Stimulated activated CD8-positive, alpha-beta memory T cell treated with anti-CD3 and anti-CD28 coated beads, Interleukin-12 subunit alpha, Interleukin-12 subunit beta, amount 100 ng/mL, for 4 hours (primary cell): ENCODE measurements at places on chromosomes 11 and 22.

DNA sequence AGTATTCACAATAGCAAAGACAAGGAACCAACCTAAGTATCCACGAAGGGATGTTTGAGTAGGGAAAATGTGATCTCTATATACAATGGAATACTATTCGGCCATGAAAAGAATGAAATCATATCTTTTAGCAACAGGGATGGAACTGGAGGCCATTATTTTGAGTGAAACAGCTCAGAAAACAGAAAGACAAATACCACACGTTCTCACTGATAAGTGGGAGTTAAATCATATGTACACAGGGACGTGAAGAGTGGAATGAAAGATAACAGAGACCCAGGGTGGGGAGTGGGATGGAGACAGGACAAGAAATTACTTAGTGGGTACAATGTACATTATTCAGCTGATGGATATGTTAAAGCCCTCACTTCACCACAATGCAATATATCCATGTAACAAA is 1012.7 kb downstream of the TBC1D22A start:
- no peak for DNase-seq

DNA sequence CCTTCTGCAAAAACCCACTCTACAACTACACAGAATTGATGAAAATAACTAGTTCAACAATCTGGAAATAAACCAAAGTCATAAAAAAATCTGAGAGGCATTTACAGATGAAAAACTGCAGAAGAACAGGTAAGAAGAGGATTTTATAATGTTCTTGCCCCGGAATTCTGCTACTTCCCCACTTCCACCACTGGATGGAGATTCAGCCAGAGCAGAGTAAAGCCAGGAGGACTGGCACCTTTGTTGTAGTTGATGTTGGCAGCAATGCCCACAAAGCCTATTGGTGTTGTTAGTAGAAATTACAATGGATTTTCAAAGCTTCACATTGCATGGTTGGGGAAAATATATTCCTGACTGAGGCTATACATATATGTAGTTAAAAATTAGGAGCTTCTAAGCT is 640.2 kb downstream of the LRRC4C start:
- DNase-seq: no peak

DNA sequence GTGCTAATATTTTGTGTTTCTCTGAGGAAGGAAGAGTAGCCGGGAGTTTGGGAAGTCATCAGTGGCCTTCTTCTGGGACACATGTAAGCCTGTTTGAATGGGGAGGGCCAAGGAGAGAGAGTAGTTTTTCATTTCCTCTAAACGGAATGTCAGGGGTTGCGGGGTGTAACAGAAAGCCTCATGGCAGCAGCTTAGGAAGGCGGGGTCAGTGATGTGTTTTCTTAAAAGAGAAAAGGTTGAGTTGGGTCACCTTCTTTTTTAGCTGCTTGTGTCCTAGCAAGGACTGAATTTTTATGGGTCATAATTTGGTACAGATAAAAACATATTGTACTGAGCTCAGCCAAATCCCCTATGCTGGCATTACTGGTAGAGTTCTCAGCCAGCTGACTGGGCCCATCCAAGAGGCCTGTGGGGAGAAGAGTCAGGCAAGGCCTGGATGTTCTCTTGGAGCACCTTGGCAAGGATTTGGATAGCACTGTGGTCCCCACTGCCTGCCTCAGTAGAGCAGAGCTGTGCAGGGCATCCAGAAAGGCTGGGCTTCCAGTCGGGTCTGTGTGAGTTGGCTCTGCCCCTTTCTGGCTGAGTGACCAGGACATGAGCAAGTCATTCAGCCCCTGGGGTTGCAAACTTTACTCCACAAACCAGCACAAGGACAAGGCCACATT is 29.4 kb upstream of the NAV2 start:
- DNase-seq: no peak

GRCh38 chr11:102983486-102983885 is 28.0 kb upstream of the MMP13 start:
- DNase-seq: no peak

DNA sequence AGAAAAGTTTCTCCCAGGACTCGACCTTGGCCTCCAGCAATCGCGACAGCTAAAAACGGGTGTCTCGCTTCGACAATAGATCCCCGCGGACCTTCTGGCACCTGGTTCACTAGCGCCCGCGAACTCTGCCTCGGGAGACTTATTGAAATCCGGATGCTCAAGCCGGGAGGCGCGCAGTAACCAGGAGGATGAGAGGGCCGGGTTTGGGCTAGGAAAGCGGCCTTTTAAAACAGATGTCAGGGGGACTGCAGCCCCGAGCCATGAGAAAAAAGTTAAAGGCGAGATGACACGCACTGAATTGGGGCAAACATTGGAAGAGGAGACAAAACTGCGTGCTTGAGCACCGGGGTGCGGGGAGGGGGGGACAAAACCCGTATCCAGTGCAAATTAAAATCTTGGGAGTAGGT is 637 bp upstream of the ZBTB16 start:
- no peak for DNase-seq

GRCh38 chr11:114563077-114563476 is 3.4 kb upstream of the NXPE1 start:
- DNase-seq: no peak

DNA sequence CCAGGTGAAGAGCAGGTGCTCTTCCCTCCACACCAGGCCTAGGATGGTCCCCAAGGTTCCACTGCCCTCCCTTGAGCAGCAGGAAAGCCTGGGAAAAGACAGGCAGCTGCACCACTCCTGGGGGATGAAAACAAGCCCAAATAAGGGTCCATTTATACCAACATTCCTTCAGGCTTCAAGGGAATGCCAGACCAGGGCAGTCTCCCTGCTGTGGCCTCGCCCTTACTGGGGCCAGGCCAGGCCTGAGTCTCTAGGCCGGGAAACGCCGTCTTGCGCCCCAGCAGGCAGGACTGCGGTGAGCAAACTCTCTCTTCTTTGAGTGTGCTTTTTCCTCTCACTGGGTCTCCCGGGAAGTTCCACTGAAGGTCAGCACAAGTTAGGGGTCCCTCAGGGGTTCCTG is 443.5 kb downstream of the SOX6 start:
- DNase-seq: no peak

GRCh38 chr22:40922484-40923303 is 28.5 kb upstream of the RBX1 start:
- DNase-seq: no peak

- no peak for DNase-seq
Measured at GRCh38 chr11:93840180-93840579, 10.2 kb downstream of the VSTM5 start.

DNA sequence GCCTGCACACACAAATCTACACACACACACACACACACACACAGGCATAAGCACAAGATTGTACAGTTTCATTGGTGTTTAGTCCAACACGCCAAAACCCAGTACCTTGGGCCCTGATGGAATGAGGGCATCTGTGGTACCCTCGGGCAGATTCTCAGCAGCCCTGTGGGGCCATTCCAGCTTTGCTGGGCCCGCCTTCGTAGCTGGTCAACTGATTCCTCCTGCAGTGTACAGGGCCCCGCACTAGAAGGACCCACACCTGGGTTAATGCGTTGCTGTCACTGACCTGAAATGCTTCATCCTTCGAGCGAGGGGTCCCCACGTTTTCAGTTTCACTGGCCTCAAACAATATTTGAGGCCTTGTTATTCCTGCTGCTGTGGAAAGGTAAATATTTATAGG is 731.2 kb downstream of the BRD1 start:
- no peak for DNase-seq

DNA sequence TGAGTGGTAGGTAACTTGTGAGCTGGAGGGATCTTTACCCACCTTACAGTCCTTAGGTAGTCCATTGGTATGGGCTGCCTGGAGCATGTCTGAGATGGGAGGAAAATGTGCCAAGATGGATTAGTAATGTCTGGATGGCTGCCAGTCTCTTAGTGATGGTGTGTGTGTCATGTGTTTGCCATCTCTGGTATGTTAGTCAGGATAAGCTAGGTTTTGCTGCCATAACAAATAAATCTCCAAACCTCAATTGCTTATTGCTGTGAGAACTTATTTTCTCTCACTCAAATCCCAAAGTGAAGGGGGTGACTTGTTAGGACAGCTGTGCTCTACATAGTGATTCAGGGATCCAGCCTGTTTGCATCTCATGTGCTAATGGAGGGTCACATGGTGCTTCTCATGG is 40.9 kb upstream of the MYEOV start:
- no peak for DNase-seq

GRCh38 chr11:130246738-130247137 is 68.0 kb downstream of the ZBTB44 start:
- DNase-seq: no peak
